Amniotic epithelial cell (primary cell): ENCODE measurements at places on chromosomes 7 and 10.

- DNase-seq: no peak
These were observed 4.5 kb downstream of the ZPBP start for GRCh38 chr7:50088463-50089129.

GRCh38 chr7:155693826-155694225 is 49.4 kb downstream of the RBM33 start:
- DNase-seq: no peak

DNA sequence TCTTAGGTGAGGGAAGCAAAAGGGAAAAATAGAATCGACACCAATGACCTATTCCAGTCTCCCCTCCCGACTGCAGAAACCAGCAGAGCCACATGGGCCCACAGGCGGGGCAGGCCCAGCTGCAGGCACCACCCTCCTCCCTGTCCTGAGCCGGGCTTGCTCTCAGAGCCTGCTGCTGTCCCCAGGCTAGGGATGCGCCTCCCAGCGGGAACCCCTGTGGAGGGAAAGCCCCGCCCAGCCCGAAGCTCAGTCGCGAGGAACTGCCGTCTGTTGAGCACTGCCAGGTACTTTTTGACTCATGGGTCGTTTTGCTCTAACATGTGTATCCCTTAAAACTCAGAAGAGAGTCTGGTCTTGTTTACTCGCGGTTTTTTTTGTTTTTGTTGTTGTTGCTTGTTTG is 124.5 kb upstream of the RET start:
- no peak for DNase-seq

GRCh38 chr7:120742372-120742771 is 115.6 kb downstream of the TSPAN12 start:
- no peak for DNase-seq
